ENCODE measurements at places on chromosomes 13 and 19.
A peak's percentile ranks its signal among the peaks of the same experiment; 100 is the strongest.

GRCh38 chr13:32976056-32976805, 40.0 kb upstream of the KL start:
- DNase-seq: no peak

DNA sequence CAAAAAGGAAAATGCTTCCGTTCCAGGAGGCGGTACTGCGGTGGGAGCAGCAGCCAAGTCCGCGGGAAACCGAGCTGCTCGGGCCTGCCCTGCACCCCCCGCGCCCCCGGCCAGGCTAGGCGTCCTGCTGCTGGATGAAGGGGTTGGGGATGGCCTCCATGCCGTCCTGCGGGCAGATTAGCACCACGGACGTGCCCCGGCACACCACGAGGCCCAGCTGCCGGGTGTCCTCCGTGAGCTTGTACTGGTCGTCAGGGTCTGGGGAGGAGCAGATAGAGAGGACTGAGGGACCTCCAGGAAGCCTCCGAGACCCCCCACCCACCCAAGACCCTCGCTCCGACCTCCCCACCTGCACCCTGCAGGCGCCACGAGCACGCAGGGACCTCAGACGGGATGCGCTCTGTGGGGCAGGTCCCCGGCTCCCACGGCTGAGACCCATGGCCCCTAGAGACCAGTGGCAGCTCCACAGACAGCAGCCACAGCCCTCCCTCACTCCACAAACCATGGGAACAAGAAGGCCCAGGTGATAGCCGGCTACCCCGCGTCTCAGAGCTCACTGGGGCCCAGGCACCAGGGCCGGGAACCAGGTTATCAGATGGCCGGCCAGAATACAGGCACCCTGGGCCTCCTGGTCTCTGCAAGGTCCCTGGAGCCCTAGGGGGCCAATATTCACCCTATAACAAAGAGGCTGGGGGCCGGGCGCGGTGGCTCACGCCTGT, 6.7 kb downstream of the LSM7 start:
- no peak for DNase-seq

DNA sequence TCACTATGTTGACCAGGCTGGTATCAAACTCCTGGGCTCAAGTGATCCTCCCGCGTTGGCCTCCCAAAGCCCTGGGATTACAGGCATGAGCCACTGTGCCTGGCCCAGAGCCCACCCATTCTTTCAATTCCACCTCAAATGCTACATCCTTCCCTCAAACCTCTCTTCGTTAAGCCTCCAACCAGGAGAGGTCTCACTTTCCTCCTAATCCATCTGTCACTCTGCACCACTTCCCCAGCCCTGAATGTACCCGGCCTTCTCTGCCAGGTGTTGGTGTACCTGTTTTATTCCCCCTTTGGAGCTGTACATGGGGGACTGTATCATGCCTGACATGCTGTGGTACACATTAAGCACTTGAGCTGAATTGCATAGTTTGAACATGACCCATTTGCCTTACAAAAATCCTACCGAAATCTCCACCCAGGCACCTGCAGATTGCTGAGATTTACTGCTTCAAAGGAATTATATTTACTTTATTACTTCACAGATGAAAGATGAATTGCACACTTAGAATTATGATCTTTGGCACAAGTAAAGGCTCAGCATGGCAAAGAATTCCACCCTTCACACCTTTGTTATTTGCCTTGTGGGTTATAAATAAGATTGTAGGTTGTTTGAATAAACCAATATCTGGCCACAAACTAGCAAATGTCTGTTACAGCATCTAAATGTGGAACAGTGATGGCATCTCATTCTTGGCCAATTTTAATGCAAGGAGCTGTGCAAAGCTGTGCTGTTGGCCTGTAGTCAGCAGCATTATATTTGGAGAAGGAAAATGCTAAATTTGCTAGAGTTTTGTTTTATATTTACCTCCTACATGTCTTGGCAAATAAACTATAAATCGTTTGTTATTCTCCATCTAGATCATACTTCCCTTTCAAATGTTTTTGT, 15.6 kb upstream of the WASF3 start:
- DNase-seq: no peak

GRCh38 chr19:14472202-14472938, 2.8 kb downstream of the PTGER1 start:
- peak; percentile 53 for DNase-seq

DNA sequence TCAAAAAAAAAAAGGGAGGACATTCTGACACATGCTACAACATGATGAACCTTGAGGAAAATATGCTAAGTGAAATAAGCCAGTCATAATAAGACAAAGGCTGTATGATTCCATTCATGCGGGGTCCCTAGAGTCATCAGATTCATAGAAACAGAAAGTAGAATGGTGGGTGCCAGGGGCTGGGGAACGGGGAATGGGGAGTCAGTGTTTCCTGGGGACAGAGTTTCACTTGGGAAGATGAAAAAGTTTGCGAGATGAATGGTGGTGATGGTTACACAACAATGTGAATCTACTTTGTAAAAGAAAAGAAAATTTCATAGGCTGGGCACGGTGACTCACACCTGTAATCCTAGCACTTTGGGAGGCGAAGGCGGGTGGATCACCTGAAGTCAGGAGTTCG, 6.1 kb upstream of the CLEC4G start:
- no peak for DNase-seq

DNA sequence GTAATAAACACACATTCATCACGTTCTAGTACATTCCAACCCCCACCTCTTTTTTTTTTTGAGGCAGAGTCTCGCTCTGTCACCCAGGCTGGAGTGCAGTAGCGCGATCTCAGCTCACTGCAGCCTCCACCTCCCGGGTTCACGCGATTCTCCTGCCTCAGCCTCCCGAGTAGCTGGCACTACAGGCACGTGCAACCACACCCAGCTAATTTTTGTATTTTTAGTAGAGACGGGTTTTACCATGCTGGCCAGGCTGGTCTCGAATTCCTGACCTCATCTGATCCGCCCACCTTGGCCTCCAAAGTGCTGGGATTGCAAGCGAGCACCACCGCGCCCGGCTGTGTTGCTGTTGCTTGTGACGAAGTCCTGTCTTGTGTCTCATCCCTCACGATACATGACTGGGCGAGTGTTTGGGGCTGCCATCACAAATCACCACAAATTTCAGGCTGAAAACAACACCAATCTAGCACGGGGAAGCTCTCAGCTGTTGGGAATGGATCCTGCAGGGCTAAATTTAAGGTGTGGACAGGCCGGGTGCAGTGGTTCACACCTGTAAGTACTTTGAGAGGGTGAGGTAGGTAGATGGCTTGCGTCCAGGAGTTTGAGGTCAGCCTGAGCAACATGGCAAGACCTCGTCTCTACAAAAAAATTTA, 15.7 kb downstream of the MOB3A start:
- no peak for DNase-seq

DNA sequence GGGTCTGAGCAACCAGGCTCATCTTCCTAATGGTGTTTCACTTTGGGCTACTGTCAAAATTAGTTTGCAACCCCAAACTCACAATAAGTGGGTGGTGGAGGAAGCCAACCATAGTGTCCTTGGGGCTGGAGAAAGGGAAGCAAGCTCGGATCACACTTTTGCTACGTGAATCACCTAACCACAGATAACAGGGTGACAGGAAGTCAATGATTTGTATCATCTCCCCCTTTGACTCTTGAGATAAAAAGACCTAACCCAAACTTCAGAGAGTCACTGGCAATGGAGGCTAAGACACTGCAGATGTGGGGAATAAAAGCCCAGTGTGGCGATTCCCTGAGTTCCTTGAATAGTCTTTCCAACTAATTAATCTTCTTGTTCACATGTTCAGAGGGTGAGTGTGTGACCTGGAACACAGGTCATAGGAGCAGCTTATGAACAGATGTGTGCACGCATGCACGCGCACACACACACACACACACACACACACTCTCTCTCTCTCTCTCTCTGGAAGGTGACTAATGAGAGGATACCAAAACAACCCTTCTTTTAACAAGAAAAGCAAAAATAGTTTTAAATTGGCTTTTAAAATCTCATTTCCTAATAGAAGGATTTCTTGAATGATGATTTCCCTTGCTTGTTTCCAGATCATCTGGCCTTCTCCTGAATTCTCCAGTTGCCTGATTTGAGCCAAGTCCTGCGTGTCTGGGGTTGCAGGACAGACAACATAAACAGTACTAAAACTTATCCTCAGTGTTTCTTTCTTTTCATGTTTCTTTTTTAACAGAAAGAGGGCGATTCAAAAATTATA, 21.2 kb upstream of the DOCK9 start:
- DNase-seq: no peak

DNA sequence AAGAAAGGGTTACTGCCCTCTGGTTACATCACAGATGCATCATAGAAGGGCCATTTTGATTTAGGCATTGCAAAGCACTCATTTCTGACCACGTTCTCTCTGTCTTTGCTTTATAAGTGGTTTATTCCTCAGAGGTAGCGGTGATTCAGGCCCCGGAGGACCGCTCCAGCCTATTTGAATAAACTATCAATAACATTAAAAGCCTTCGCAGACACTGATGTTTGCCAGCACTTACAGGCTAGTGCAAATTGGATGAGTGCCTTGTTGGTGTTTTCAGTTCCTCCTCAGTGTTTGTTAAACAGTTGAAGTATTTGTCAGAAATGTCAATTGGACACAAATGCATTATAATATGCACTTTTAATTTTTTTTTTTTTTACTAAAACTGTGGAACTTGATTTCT, 120.2 kb downstream of the RXFP2 start:
- DNase-seq: no peak

DNA sequence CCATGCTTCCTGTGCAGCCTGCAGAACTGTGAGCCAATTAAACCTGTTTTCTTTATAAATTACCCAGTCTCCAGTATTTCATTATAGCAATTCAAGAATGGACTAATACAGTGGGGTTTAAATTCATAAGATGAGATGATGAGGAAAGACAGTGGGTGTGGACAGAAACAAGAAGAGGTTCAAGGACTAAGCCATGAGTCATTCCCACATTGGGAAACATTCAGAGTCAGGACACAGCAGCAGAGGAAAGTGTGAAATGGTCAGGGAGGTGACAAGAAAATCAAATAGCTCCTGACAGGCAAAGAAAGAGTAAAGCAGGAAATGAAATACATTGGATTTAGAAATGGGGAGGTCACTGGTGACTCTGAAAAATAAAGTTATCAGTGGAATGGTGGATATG, 9.1 kb downstream of the ZNF841 start:
- no peak for DNase-seq

DNA sequence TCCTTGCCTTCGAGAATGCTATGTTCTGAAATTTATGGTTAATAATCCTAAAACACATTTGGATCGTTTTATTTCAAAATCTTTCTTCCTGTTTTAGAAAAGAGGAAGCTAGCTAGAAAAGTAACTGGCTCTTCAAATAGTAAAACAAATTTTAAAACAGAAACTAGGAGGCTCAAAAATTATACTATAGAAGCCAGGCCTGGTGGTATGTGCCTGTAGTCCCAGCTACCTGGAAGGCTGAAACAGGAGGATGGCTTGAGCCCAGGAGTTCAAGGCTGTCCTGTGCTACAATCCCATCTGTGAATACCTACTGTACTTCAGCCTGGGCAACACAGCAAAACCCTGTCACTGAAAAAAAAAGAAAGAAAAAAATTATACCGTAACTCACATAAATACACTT, 57.9 kb downstream of the ELF1 start:
- DNase-seq: no peak

DNA sequence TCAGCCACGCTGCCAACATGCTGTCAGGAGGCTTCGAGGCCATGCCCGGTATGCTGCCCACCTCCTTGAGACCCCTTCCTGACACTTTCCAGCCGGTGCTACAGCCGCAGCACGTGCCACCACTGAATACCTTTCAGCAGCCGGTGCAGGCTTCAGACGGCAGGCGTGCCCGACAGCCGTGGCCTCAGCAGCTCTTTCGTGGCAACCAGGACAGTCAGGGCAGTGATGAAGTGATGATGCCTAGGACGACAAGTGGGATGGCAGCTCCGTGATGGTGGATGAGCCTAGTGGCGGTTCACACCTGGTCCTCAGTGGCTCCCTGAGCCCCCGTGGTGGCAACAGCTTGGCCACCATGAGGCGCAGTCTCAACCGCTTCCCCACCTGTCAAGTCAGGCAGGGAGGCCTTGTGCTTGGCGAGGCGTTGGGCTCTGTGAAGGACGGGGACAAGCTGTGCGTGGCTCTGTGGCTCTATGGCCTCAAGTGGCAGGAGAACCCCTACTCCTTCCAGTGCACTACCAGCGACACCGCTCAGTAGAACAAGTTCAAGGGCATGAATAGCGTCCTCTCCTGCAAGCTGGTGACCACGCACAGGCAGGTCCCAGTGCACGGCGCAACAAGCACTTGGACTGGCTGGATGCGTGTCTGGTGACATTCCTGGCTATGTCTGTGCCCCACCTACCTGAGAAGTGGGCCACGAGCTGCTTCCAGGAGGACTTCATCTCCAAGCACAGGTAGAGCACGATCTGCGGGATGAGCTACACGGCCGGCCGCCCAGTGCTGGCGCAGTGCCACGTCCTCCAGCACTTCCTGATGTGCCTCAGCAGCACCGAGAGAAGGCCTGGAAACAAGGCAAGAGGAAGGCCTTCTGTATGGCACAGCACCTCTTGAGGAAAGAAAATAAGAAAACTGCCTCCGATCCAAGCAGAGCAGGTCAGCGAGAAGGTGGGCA, 18.2 kb upstream of the ZNF14 start:
- DNase-seq: no peak

GRCh38 chr19:13600802-13601201, 94.5 kb upstream of the CACNA1A start:
- DNase-seq: no peak

DNA sequence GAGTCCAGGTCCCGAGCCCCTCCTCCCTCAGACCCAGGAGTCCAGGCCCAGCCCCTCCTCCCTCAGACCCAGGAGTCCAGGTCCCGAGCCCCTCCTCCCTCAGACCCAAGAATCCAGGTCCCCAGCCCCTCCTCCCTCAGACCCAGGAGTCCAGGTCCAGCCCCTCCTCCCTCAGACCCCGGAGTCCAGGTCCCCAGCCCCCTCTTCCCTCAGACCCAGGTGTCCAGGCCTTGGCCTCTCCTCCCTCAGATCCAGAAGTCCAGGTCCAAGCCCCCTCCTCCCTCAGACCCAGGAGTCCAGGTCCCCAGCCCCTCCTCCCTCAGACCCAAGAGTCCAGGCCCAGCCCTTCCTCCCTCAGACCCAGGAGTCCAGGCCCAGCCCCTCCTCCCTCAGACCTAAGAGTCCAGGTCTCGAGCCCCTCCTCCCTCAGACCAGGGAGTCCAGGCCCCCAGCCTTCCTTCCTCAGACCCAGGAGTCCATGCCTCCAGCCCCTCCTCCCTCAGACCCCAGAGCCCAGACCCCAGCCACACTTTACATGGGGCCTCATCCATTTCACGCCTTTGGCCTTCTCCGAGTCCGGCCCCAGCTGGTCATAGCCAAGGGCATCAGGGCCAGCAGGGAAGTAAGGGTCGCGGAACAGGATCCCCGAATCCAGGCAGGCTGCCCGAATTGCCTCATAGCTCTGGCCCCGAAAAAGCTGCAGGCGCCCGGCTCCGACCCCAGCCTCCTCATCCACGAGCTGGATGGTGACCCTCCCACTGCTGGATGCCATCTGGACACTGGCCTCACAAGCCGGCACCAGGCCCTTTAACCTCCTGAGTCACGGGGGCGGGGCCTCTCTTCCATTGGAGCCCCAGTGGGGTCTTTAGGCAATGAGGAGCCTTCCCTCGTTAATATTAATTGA, 628 bp downstream of the CAPN12 start:
- DNase-seq: no peak

Measured in PC-9 (cell line).